Lung (tissue), 17 donors: ENCODE measurements at places on chromosomes 3 and 15. TPM values are rescaled to one million over a fixed set of nuclear protein-coding genes. Genes with fewer than 3 reads are reported as not detected.

GRCh38 chr3:55988905-55989304, 479.4 kb downstream of the ERC2 start:
- no peak overlapping the region for H3K4me3 ChIP-seq
- H3K27ac ChIP-seq: no peak overlapping the region
- no peaks in the 10 kb centered on the region for H3K27me3 ChIP-seq
- no peaks in the 10 kb centered on the region for H3K36me3 ChIP-seq
- DNase-seq: no peak
- no peaks in the 10 kb centered on the region for H3K4me1 ChIP-seq

DNA sequence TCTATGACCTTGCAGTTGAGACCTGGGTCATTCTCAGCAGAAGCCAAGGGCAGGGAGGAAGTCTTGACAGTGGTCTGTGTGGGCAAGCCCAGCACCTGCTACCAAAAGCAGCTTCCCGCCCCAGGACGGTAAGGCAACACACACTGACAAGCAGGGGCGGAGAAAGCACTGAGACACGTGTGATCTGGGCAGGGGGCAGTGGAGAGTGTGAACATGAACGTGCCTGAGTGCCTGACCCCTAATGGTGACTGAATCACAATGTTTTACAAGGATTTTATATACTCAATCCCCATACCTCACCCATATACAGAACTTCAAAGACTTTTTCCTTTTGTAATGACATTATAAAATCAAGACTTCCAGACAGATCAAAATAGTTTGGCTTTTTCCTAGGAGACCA, 35.2 kb downstream of the ANP32A start:
- peaks cover 18% of the 10 kb centered on the region for H3K4me1 ChIP-seq
- no peak overlapping the region for H3K27ac ChIP-seq
- H3K27me3 ChIP-seq: no peaks in the 10 kb centered on the region
- H3K36me3 ChIP-seq: peaks cover 28% of the 10 kb centered on the region
- no peak for DNase-seq

MORC1 gene
- not detected for polyA plus RNA-seq

MEF2A gene
- polyA plus RNA-seq: 30.6 TPM
